ENCODE measurements at places on chromosomes 1 and 21.

DNA sequence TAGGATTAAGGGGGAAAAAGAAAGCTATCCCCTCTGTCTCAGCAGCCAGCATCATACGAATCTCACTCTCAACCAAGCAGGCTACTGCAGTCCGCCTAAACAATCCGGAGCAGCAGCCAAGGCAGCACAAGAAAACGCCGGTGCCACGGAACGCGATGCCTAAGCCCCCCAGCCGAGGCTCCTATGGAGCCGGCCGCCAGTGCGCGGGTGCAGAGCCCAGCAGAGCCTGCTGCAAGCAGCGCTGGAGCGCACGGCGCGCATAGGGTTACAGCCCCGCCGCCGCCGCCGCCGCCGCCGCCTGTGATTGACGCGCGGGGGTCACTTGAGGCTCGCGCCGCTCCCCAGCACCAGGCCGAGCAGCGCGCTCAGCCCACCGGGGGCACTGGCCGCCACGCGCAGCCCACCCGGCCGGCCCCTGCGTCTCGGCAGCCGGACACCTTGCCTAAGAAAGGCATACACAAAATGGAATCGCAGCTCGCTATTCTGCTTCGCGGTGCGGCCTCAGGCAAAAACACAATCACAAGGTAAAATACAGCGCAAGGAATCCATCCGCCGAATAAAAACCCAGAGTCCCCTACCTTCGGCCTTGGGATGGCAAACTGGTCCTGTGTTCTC, 780 bp downstream of the HIVEP3 start:
- DNase-seq = peak; percentile 99

DNA sequence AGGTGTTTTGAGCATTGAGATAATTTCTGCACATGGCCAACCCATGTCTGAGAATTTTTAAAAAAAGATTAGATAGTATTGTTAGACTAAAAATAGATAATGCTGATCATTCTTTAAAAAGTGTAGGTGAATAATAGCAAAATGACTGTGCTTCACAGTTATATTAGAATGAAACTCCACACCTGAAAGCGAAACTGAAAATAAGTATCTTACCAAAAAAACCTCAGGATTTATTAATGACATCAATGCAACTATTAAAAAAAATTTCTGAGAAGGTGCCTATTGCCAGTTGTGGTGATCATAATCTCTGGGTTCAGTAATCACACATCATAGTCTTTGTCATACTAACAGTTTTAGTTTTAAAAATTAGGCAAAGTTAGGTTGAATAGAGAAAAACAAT, 36.5 kb downstream of the PLA2G4A start:
- DNase-seq = no peak

- DNase-seq = no peak
Observed at GRCh38 chr1:229197265-229197585, 73.7 kb upstream of the RAB4A start.

GRCh38 chr1:173438675-173439074, 38.5 kb upstream of the PRDX6 start:
- DNase-seq = no peak

DNA sequence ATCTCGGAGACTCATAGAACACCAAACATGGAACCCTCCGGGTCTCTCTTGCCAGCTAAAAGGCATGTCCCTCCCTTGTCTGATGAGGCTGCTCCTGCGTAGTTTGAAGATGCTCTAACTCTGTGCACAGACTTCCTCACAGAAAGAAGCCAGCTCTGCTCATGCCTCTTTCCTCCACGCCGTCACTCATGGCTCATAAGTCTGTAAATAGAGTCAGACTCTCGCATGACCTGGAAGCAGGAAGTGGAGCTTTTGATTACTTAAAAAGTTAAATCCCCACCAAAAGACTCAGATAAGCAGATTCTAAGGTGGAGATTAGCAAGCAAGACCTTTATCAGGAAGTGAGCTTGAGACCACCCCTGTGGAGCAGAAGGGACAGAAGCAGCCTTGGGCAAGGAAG, 171.6 kb downstream of the TRIM33 start:
- no peak for DNase-seq

DNA sequence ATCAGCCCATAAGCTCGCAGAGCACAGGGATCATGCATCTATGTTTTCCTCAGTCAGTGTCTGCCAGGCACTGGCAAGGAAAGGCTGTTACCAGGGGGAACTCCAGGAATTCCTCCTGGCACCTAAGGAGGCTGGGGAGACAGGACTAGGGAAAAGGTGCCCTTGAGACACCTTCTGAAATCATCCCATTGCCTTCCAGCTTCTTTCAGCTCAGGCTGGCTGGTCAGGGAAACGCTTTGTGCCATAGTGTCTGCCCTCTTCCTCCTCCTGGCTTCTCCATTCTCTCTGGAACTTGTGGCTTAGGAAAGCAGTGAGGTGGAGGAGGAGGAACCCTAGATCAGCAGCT, 13.8 kb downstream of the LMNA start:
- no peak for DNase-seq
